Posterior cingulate gyrus (tissue), 11 donors: ENCODE measurements at places on chromosomes 2 and 18.

GRCh38 chr2:27378096-27378808 lies 2.3 kb downstream of the ZNF513 start:
- no peak for DNase-seq

DNA sequence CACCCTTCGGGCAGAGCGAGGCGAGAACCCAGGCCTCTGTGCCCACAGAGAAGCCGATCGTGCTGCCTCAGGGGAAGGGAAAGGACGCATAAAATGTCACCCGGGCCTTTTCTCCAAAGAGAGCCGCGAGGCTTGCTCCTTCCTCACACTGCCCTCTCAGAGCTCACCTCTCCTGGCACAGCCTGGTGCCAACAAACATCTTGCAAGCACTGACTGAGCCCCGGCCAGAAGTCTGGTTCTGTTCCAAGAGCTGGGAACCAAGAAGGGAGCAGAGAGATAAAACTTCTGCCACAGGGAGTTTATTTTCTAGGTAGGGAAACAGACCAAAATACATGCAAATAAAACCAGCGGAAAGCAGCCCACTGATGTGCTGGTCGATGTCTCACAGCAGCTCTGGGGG lies 13.6 kb upstream of the ADI1 start:
- no peak for DNase-seq

DNA sequence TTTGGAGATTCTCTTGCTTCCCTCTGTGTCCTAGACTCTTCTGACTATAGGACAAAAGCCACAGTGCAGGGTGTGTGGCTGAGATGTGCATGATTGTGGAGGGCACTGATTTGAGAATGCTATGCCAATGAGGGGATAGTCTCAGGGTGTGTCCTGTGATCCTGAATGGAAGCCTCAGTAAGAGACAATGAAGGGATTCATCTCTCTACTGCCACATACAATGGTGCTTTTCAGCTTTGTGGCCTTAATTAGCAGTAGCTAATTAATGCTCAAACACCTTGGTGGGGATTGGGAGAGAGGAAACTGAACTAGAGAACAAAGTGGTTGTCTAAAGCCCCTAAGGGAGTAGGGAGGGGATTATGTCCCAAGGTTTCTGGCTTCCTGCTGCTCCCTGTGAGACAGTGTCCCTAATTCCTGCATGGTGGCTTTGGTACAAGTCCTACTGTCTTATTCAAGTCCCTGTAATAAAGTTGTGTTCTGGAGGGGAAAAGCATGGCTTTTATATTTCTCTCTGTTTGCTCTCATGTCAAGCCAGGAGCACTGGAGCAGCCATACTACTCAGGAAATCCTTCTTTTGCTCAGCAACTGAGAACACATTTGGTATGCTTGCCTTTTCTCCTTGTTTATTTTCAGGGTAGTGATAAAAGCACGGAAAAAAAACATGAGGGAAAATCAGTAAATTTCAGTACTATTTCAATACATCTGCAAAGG lies 415.2 kb upstream of the TCF4 start:
- no peak for DNase-seq

GRCh38 chr18:49031511-49032188 lies 80.9 kb upstream of the SMAD7 start:
- DNase-seq: no peak

DNA sequence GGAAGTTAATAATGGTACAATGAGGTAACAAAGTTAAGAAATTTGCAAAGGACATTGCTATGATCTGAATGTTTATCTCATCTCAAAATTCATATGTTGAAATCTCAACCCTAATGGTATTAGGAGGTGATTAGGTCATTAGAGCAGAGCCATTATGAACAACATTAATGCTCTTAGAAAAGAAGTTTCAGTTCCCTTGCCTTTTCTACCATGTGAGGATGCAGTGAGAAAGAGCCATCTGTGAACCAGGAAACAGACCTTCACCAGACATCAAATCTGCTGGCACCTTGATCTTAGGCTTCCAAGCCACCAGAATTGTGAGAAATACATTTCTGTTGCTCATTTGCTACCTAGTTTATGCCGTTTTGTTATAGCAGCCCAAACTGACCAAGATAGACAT lies 757.6 kb downstream of the NR4A2 start:
- DNase-seq: no peak

DNA sequence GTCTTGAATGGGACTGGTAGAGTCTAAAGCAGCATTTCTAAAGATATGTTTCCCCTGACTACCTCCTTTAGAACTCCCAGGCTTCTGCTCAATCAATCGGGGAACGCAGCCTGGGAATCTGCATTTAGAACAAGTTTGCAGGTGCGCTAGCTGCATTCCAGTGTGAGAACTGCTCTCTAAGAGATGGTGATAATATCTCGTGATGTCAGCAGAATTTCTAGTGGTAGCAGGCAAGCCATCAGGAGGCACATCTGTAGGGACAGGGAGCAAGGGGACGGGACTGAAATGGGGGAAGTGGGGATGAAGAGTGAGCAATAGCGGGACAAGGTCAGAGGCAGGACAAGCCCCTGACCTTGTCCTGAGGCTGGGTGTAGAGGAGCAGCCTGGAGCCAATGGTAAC lies 120.3 kb upstream of the DNMT3A start:
- no peak for DNase-seq

GRCh38 chr2:232549655-232550353 lies 553 bp downstream of the TIGD1 start:
- no peak for DNase-seq

DNA sequence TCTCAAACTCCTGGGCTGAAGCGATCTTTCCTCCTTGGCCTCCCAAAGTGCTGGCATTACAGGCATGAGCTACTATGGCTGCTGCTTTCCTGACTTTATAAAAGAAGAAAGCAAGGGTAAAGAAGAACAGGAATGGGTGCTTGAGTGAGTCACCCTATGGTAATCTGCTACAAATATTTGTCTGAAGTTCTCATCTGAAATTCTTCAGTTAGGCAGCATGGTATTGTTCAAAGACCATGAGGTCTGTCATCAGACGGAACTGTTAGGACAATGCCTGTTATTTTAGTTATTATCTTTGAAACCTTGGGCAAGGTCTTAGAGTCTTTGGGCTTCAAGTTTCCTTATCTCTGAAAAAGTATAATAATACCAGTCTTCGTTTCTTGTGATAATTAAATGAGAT lies 695.8 kb downstream of the RNF144A start:
- DNase-seq: no peak

DNA sequence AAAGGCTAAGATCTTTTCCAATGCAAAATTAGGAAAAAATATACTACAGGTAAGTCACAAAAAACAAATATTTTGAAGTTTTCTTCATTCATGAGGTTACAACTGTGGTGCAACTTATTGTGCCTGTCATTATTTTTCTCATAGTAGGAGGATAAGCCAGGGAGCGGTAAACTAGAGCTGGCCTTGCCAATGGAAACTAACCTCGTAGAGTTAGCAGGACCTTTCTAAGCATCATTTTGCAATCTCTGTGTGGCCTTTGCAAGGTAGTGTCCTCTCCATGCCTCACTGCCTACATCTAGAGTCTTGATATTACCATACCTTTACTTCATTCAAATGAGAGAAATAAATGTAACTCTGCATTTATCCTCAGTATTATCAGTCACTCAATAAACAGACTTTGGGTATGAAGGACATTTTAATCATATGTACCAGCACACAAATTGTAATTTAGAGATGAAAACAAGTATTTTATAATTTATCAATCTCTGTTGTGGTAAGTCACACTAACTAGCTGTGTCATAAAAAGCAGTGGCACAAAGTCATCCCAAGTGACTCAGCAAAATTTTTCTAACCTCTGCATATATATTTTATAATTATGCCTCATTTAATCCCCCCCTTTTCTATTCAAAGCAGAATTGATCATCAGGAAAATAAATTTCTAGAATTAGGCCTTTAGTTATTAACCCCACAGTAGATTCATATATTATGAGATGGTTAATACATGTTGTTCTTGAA lies 47.0 kb downstream of the LANCL1 start:
- no peak for DNase-seq
